CD8-positive, alpha-beta T cell (primary cell): ENCODE measurements at places on chromosomes 12 and 14.

DNA sequence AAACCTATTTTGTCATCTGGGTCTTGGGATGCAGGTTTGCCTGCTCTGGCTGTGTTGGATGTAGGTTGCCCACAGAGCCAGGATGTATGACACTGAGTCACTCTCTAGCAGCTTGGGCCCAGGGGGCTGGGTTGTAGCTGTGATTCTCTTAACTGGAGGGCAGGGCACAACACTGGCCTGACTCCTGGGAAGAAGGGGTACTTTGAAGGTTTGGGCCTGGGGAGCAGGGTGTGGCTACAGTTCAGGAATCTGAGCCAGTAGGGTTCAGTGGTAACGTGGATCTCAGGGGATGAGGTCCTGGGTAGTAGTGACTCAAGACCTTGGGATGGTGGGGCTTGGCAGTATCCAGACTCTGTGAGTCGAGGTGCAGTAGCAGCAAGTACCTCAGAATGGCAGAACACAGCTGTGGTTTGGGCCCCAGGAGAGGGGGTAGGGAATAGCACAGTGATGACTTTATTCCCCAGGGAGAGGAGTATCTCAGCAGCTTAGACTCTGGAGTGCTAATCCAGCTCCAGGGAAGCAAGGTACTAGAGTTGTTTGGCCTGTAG lies 25.7 kb downstream of the TBC1D15 start:
- no peak for DNase-seq

DNA sequence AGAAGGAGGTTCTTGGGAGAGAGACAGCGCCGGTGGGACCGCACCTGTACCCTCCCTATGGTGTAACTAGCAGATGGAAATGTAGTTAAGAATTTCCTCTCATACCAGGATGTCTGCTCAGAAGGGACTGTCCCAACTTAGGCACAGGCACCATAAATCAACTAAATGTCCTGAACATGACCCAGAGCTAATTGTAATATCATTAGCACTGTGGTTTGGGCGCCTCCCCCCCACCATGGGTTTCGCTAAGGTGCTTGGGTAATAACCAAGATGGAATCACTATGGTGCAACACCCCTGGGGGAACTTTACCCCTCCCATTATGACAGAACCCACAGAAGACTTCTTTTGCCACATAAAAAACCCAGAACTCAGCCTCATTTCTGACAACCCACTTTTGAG lies 15.9 kb downstream of the ZNF641 start:
- DNase-seq: no peak

DNA sequence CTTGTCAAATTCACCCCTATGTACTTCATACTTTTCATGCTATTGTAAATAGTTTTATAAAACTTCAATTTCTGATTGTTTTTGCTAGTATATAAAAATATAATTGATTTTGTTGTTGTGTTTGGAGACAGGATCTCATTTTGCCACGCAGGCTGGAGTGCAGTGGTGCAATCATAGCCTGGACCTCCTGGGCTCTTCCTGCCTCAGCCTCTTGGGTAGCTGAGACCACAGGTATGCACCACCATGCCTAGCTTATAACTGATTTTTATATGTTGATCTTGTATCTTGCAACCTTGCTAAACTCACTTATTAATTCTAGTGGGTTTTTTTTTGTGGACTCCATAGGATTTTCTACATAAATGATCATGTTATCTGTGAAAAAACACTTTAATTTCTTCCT lies 23.5 kb downstream of the ATP5MC2 start:
- DNase-seq: no peak

DNA sequence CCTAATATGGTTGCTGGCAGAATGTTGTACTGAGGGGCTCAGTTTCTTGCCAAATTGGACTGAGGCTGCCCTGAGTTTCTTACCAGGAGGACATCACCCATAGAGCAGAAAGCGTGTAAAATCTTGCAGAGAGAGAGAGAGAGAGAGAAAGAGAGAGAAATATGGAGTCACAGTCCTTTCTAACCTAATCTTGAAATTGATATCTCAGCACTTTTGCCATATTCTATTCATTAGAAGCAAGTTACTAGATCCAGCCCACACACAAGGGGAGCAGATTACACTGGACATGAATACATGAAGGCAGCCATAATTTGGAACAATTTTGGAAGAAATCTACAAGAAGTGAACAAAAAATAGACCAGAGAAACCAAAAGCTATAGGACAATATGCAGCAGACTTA lies 4.1 kb upstream of the CD163L1 start:
- no peak for DNase-seq

- no peak for DNase-seq
Measured at GRCh38 chr14:50633954-50634353, 34.2 kb downstream of the SAV1 start.

GRCh38 chr12:19574601-19575000 lies 135.3 kb downstream of the AEBP2 start:
- DNase-seq: no peak
